Nasal cavity respiratory epithelium epithelial cell of viscerocranial mucosa (primary cell): ENCODE measurements at places on chromosomes 2 and 18. TPM values are rescaled to one million over a fixed set of nuclear protein-coding genes. Genes with fewer than 3 reads are reported as not detected.

LRATD1 gene
- total RNA-seq, result 25.7 and 27.0 TPM in 2 replicates

SCLY gene
- 19.5 and 25.4 TPM in 2 replicates for total RNA-seq

FBXO41 gene
- total RNA-seq, result 2.4 and 3.4 TPM in 2 replicates

CHRNG gene
- total RNA-seq, result not detected in 2 replicates

SLC5A7 gene
- total RNA-seq, result not detected in 2 replicates

WBP1 gene
- 24.4 and 27.7 TPM in 2 replicates for total RNA-seq

CDCA7 gene
- 2.9 and 3.8 TPM in 2 replicates for total RNA-seq

C2orf72 gene
- total RNA-seq, result 0.14 TPM in 1 of 2 replicates, not detected in the other

ATP5F1A gene
- total RNA-seq, result 491 and 550 TPM in 2 replicates

ITGB6 gene
- total RNA-seq, result 25.6 and 414 TPM in 2 replicates

UGT1A3 gene
- total RNA-seq, result 2.8 TPM in 1 of 2 replicates, not detected in the other

LPIN1 gene
- 15.7 and 16.1 TPM in 2 replicates for total RNA-seq

SKA1 gene
- under 0.01 and 0.34 TPM in 2 replicates for total RNA-seq

APOB gene
- total RNA-seq, result under 0.01 TPM in 2 replicates

PROKR1 gene
- under 0.01 TPM in 1 of 2 replicates, not detected in the other for total RNA-seq

DES gene
- not detected in 2 replicates for total RNA-seq

ADGRF3 gene
- total RNA-seq, result 0.07 TPM in 1 of 2 replicates, not detected in the other

SPATA3 gene
- total RNA-seq, result not detected in 2 replicates

DPYSL5 gene
- total RNA-seq, result not detected in 2 replicates

AQP12A gene
- not detected in 2 replicates for total RNA-seq

MEIS1 gene
- 16.1 and 21.6 TPM in 2 replicates for total RNA-seq

VPS4B gene
- 115 and 141 TPM in 2 replicates for total RNA-seq

PAX8 gene
- under 0.01 and 1.1 TPM in 2 replicates for total RNA-seq

SAG gene
- not detected in 2 replicates for total RNA-seq

IL1RL2 gene
- total RNA-seq, result 3.1 and 6.3 TPM in 2 replicates

SERPINB13 gene
- total RNA-seq, result 16.7 and 114 TPM in 2 replicates

HOXD12 gene
- total RNA-seq, result not detected in 2 replicates

FSIP2 gene
- under 0.01 and 1.00 TPM in 2 replicates for total RNA-seq

DNAH7 gene
- total RNA-seq, result under 0.01 and 0.14 TPM in 2 replicates

REEP1 gene
- under 0.01 TPM in 1 of 2 replicates, not detected in the other for total RNA-seq

SH3BP4 gene
- 35.2 and 48.0 TPM in 2 replicates for total RNA-seq

MTA3 gene
- total RNA-seq, result 17.1 and 32.0 TPM in 2 replicates

GAD1 gene
- 0.34 and 2.2 TPM in 2 replicates for total RNA-seq

MATN3 gene
- 0.34 and 1.00 TPM in 2 replicates for total RNA-seq

PLEKHH2 gene
- 0.43 and 1.4 TPM in 2 replicates for total RNA-seq

GYPC gene
- total RNA-seq, result under 0.01 and 2.8 TPM in 2 replicates

MAL gene
- 1.6 and 4.1 TPM in 2 replicates for total RNA-seq

AFG3L2 gene
- 74.7 and 82.4 TPM in 2 replicates for total RNA-seq

DUSP19 gene
- total RNA-seq, result 0.34 and 1.1 TPM in 2 replicates

CTAGE1 gene
- under 0.01 TPM in 1 of 2 replicates, not detected in the other for total RNA-seq

IL37 gene
- total RNA-seq, result not detected in 2 replicates

UGT1A5 gene
- 2.3 TPM in 1 of 2 replicates, not detected in the other for total RNA-seq

CREG2 gene
- total RNA-seq, result 0.68 and 3.1 TPM in 2 replicates

ALPI gene
- not detected in 2 replicates for total RNA-seq

G6PC2 gene
- not detected in 2 replicates for total RNA-seq

RTP5 gene
- not detected in 2 replicates for total RNA-seq

RNMT gene
- 42.0 and 58.2 TPM in 2 replicates for total RNA-seq

TUBB8B gene
- under 0.01 and 0.43 TPM in 2 replicates for total RNA-seq

HTR2B gene
- not detected in 2 replicates for total RNA-seq

IL36B gene
- under 0.01 TPM in 1 of 2 replicates, not detected in the other for total RNA-seq

RIT2 gene
- not detected in 2 replicates for total RNA-seq

CPO gene
- total RNA-seq, result 0.14 TPM in 1 of 2 replicates, not detected in the other

DPP10 gene
- 0.07 TPM in 1 of 2 replicates, not detected in the other for total RNA-seq

SERPINB7 gene
- total RNA-seq, result 32.6 and 116 TPM in 2 replicates

ECEL1 gene
- not detected in 2 replicates for total RNA-seq

TDRD15 gene
- not detected in 2 replicates for total RNA-seq

CACNB4 gene
- total RNA-seq, result under 0.01 and 0.43 TPM in 2 replicates
